HFFc6 (cell line): ENCODE measurements at places on chromosomes 5 and 9.
A peak's percentile ranks its signal among the peaks of the same experiment; 100 is the strongest.

DNA sequence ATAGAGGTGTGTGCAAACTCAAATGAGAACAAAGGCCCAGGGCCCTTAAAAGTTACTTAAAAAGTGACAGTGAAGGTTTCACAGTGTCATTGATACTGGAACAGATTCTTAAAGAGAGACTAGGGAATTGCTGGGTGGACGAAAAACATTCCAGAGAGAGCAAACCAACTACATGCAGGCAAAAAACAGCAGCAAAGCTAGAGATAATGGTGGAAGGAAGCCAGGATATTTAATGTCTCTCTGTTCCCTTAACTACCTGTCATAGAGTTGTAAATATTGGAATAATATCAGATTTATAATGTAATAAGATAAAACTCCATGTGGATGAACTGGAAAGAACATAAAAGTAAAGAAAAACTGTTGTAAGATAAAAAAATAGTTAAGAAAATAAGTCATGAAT lies 508.6 kb downstream of the TAF11L14 start:
- DNase-seq, result no peak

GRCh38 chr9:74245866-74246497 lies 251.2 kb upstream of the RORB start:
- DNase-seq, result no peak

DNA sequence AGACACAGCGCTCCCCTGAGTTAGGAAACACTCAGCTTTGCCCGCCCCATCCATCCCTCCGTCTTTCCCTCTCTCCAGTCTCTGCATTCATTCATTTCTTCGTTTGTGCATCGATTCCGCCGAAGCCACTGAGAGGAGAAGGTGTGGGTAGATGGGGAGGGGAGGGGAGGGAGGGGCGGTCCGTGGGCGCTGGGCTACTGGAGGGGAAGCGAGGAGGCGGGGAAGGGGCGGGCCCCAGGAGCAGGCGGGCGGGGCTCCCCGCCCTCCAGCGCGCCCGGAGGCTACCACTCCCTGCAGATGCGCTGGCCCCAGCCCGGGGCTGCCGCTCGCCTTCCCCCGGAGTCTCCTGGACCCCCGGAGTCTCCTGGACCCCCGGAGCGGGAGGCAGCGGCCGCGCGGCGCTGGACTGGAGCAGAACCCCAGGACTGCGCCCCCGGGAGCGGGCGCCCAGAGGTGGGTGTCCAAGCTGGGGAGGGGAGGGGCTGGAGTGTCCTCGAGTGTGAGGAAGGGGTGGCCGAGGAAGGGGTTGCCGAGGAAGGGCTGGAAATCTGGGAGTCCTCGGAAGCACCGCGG lies 159.5 kb downstream of the C9orf152 start:
- peak; percentile 57 for DNase-seq

DNA sequence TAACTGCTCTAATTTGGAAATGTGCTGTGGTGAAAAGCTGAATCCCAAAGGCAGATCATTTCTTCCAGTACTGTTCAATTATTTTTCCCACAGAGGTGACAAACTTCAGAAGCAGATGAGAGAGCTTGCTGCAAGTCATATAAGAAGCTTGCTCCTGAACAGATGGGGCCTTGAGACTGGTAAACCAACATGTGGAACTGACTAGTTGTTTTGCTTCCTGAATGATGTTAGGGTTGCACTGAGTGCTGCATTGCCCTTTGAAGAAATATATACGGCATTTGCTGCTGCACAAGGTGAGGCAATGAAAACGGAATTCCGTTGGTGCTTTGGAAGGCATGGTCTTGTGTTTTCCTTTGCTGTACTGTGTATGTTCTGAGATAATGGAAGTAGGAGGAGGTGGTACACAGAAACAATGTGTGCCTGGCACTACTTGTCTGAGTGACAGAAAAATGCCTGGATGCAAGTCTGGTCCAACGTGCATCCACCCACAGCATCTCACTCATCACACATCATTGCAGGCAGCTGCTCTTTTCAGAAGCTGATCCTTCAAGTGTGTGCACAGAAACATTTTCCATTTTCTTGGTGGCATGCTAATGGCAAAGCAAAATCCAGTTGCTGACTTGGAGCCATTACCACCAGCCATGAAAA lies 76.9 kb downstream of the ANKH start:
- no peak for DNase-seq
